Stimulated activated memory B cell treated with anti-CD40 and anti-IgM and Interleukin-4, amounts not matched to agents 10 μg/mL and 1 μg/mL and 100 μg/mL, for 72 hours (primary cell): ENCODE measurements at places on chromosomes 3 and 15.

DNA sequence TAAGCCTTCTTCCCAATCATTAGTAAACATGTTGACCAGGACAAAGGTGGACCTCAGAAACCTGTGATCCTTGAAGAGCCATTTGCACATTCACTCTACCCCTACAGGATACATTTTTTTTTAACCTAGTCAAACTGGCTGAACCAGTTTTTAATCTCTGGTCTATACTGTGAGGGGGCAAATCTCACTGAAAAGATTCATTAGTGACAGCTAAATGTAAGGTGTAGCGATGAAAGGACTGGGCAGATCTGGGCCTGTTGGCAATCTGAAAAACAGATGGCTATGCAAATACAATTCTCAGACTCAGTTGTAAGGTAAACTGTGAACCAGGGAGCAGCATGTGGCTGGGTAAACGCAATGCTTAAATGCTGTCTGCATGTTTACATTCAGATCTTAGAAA lies 75.6 kb upstream of the SNTN start:
- H3K36me3 ChIP-seq = no peaks in the 10 kb centered on the region
- ATAC-seq = no peak
- no peak overlapping the region for H3K27ac ChIP-seq
- H3K4me3 ChIP-seq = no peak overlapping the region

DNA sequence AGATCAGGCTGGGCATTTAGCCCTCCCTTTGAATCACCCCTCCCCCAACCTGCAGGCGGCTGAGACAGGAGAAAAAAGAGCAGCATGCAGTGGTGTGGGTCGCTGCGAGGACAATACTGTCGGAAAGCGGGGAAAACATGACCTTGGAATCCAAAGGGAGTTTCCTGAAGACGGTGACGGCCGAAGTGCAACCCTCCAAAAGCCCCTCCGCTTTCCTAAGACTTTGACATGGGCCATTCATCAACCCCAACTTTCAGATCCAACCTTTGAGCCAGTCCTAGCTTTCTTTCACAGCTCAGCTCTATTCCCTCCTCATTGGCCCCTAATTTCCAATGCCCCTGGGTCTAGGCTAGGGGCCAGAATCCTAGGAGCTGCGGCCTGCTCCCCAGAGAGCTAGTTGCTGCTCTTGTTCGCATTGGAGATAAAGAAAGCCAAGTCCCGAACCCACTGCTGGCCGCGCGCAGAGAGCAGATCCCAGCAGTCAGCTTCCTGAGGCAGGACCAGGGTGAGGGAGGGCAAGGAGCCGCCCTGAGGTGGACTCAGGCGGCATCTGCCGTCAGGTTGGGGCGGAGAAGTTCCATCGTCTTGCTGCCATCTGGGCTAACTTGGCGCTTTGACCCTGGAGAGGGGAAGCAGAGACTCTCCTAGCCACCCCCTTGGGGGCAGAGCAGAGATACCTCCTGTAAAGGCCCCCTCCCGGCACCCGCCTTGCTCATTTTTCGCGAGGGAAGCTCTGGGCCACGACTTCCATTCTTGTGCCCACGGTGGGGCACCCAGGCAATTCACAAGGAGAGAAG lies 914 bp downstream of the ZIC4 start:
- H3K36me3 ChIP-seq = peaks cover 11% of the 10 kb centered on the region
- no peak for ATAC-seq
- H3K4me1 ChIP-seq = no peaks in the 10 kb centered on the region
- H3K27ac ChIP-seq = no peak overlapping the region

GRCh38 chr3:152970851-152971250 lies 135.9 kb downstream of the P2RY1 start:
- H3K4me1 ChIP-seq = peaks cover 8% of the 10 kb centered on the region
- no peak overlapping the region for H3K4me3 ChIP-seq
- H3K27ac ChIP-seq = no peak overlapping the region
- H3K36me3 ChIP-seq = no peaks in the 10 kb centered on the region
- no peak for ATAC-seq

- peaks cover 70% of the 10 kb centered on the region for H3K36me3 ChIP-seq
- no peak for ATAC-seq
- no peaks in the 10 kb centered on the region for H3K27me3 ChIP-seq
- H3K4me1 ChIP-seq = no peaks in the 10 kb centered on the region
Observed at GRCh38 chr15:98958918-98959639, 48.5 kb downstream of the PGPEP1L start.

DNA sequence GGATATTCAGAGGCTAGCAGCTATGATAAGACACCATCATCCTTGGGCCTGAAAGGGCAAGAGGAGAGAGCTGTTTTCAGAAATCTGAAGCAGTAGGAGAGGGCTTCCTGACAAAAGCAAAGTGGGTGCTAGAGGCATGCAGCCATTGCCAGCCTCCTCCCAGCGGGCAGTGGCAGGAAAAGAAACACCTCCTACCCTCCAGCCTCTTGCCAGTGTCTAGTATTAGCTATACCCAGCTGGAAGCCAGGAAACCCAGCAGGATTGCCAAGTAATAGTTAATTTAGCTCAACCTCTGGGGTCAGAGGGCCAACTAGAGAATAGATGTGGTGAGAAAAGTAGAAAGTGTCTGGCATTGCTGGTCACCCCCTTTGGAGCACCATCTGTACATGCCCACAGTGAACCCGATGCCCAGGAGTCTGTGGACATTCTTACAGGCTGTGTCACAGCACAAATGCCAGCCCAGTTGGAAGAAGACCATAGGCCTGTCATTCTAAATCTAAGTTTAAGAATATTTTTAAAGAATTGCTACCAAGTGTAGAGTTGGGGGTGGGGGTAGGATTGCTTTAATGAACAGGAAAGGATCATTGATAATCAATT lies 85.3 kb downstream of the HCN4 start:
- H3K36me3 ChIP-seq = no peaks in the 10 kb centered on the region
- no peak for ATAC-seq
- H3K4me1 ChIP-seq = peaks cover 23% of the 10 kb centered on the region
- no peak overlapping the region for H3K27ac ChIP-seq
- no peak overlapping the region for H3K4me3 ChIP-seq

GRCh38 chr15:78727561-78727960 lies 83.7 kb downstream of the ADAMTS7 start:
- H3K4me3 ChIP-seq = no peak overlapping the region
- H3K27ac ChIP-seq = no peak overlapping the region
- no peaks in the 10 kb centered on the region for H3K36me3 ChIP-seq
- H3K4me1 ChIP-seq = peaks cover 10% of the 10 kb centered on the region
- peaks cover 19% of the 10 kb centered on the region for H3K27me3 ChIP-seq

GRCh38 chr15:38285456-38285855 lies 32.8 kb downstream of the SPRED1 start:
- peaks cover 22% of the 10 kb centered on the region for H3K36me3 ChIP-seq
- no peaks in the 10 kb centered on the region for H3K4me1 ChIP-seq
- H3K4me3 ChIP-seq = no peak overlapping the region
- H3K27ac ChIP-seq = no peak overlapping the region

GRCh38 chr15:92878593-92879053 lies 21.5 kb upstream of the CHD2 start:
- H3K36me3 ChIP-seq = peaks cover 3% of the 10 kb centered on the region
- ATAC-seq = no peak
- no peaks in the 10 kb centered on the region for H3K27me3 ChIP-seq
- H3K4me3 ChIP-seq = no peak overlapping the region
- no peak overlapping the region for H3K27ac ChIP-seq

GRCh38 chr3:119352863-119353527 lies 58.8 kb downstream of the ARHGAP31 start:
- peaks cover 49% of the 10 kb centered on the region for H3K4me1 ChIP-seq
- peak overlapping the region; percentile 8 for H3K27ac ChIP-seq
- H3K27me3 ChIP-seq = no peaks in the 10 kb centered on the region
- H3K36me3 ChIP-seq = no peaks in the 10 kb centered on the region
- no peak for ATAC-seq

DNA sequence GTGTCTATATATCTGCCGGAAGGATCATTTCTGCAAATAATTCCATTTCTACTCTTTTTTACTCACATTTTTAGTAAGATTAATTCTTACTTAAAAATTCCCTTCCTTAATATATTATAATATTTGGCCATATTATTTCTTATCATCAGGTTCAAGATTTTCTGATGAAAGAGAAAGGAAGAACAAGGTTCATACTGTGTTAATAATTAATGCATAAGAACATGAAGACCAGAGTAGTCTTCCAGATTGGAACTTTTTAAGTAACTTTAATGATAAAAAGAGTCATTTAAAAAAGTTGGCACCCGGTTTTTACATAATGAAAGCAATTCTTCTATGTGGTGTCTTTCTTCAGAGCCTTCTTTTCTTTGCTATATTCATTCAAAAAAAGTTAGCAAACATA lies 590 bp downstream of the ACKR4 start:
- H3K27me3 ChIP-seq = no peaks in the 10 kb centered on the region
- H3K4me3 ChIP-seq = no peak overlapping the region
- no peaks in the 10 kb centered on the region for H3K4me1 ChIP-seq
- ATAC-seq = no peak

DNA sequence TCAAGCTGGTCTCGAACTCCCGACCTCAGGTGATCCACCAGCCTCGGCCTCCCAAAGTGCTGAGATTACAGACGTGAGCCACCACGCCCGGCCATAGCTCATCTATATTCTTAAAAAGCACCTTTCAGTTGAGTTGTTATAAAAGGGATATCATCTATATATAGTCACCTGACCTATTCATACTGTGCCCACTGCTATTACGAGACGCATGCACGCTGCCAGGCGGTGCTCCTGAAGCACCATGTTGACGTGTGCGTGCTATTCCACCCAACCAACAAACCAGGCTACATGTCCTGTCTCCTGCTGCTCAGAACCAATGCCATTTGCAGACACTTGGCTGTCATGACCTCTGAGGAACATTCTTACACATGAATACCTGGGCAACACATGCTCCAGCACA lies 17.6 kb downstream of the CYFIP1 start:
- no peak overlapping the region for H3K4me3 ChIP-seq
- no peak for ATAC-seq
- no peaks in the 10 kb centered on the region for H3K36me3 ChIP-seq
- H3K27ac ChIP-seq = no peak overlapping the region

GRCh38 chr3:191220908-191221307 lies 21.9 kb downstream of the OSTN start:
- H3K27ac ChIP-seq = no peak overlapping the region
- no peak for ATAC-seq
- H3K27me3 ChIP-seq = no peaks in the 10 kb centered on the region
- peaks cover 17% of the 10 kb centered on the region for H3K36me3 ChIP-seq

DNA sequence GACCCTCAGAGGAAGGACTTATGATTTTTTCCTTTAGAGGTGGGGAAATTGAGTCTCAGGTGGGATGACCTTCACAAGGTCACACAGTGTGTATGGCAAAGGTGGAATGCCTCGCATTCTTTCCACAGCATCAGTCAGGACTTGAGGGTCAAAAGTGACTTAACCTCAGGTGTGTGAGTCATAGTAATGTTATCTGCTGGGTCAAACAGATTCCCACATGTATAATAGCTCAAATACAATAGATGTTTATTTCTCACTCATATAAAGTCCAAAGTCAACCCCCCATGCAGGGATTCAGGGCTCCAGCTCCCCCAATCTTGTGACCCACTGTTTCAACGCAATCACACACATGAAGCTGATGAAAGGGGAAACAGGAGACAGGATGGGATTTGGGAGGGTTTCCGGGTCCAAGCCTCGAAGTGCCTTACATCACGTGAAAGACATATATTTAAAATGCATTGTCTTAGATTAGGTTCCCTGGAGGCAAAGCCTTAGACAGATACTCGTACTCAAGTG lies 34.0 kb upstream of the CCDC174 start:
- no peaks in the 10 kb centered on the region for H3K4me1 ChIP-seq
- no peak for ATAC-seq
- H3K4me3 ChIP-seq = no peak overlapping the region
- no peaks in the 10 kb centered on the region for H3K36me3 ChIP-seq
- peaks cover 55% of the 10 kb centered on the region for H3K27me3 ChIP-seq
- no peak overlapping the region for H3K27ac ChIP-seq

- H3K36me3 ChIP-seq = peaks cover 35% of the 10 kb centered on the region
Observed at GRCh38 chr3:141523615-141524375, 37.0 kb downstream of the RASA2 start.

- no peak overlapping the region for H3K4me3 ChIP-seq
- H3K27me3 ChIP-seq = no peaks in the 10 kb centered on the region
- H3K36me3 ChIP-seq = peaks cover 56% of the 10 kb centered on the region
- H3K27ac ChIP-seq = no peak overlapping the region
- no peak for ATAC-seq
- peaks cover 47% of the 10 kb centered on the region for H3K4me1 ChIP-seq
Observed at GRCh38 chr15:40303576-40303975, 4.2 kb downstream of the PLCB2 start.

DNA sequence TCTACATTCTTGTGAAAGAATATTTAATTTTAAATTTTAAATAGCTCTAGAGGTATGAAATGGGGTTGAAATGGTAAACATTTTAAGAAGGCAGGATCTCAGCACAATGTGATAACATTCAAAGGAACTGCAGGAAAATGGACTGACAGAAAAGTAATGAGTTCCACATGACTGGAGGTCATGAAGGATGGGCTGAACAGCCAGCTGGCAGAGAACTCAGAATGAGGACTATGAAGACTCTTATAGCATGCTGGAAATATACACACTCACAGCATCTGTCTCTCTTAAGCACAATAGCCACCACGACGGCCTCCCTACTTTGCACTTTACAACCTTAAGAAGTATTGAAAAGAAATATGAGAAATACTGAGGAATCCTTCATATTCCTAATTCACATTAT lies 94.7 kb downstream of the TNIK start:
- H3K27me3 ChIP-seq = no peaks in the 10 kb centered on the region
- H3K4me1 ChIP-seq = no peaks in the 10 kb centered on the region
- no peaks in the 10 kb centered on the region for H3K36me3 ChIP-seq
- no peak overlapping the region for H3K4me3 ChIP-seq

GRCh38 chr15:70777170-70777926 lies 14.0 kb upstream of the UACA start:
- peak; percentile 74 for ATAC-seq
- peaks cover 30% of the 10 kb centered on the region for H3K27me3 ChIP-seq
- H3K4me1 ChIP-seq = peaks cover 10% of the 10 kb centered on the region
- H3K4me3 ChIP-seq = no peak overlapping the region
- H3K27ac ChIP-seq = no peak overlapping the region

DNA sequence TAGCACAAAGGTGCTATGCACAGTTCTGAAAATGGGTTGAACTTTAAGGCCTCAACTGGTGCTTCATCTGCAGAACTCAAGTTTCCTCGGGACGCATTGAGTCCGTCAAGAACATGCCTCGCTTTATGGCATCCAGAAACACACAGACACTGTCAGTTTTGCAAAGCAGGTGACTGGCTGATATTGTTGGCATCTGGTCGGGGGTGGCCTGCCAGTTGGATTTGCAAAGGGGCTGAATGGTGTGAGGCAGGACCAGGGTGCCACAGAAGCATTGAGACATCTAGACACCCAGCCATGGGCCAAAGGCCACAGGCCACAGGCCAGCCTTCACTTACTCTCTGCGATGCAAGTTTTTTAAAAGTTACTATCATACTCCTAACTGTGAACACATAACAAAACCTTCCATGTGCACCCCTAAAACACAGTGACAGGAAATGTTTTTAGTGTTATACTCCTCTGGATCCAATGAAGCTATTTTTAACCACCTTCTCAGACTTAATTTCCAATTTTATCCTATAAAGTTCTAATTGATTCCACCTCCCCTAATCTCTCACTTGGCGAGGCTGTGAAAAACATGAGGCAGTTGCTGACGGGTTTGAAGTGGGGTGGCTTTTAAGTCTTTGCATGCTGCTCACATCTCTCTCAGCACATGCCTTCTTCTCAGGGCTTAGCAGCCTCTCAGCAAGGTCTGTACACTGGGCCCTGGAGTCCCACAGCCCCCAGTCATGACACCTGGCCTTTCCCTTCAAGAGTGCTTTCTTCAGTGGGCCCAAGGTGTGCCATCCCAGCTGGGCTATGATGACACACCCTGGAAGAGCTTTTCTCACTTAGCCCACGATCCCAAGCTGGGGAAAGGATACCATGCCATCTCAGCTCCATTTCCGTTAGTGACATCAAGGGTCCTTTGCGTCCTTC lies 38.5 kb upstream of the DUSP7 start:
- H3K4me1 ChIP-seq = no peaks in the 10 kb centered on the region
- H3K36me3 ChIP-seq = peaks cover 10% of the 10 kb centered on the region
- H3K27me3 ChIP-seq = no peaks in the 10 kb centered on the region
- ATAC-seq = no peak
- no peak overlapping the region for H3K4me3 ChIP-seq
